ENCODE measurements at places on chromosomes 12 and 14.
A peak's percentile ranks its signal among the peaks of the same experiment; 100 is the strongest.

- DNase-seq = no peak
These were observed 98.0 kb downstream of the ZNF664 start for GRCh38 chr12:124071075-124071443.

DNA sequence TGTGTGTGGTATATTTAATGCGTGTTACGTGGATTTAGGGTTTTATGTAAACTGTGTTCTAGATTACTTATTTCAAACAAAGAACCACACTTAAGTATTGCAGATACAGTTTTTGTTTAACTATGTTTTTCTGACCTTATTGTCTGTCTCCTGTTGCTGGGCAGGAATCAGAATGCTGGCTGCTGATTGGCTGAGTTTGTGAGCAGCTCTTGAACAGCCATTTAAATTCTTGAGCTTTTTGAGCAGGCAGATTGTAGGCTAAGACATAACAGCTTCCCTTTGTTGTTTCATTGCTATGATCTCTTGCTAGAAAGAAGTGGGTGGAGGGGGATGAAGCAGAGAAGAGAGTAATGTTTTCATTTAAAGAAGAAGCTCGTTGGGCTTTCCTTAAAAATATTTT is 52.2 kb downstream of the ATF7IP start:
- peak; percentile 64 for DNase-seq

DNA sequence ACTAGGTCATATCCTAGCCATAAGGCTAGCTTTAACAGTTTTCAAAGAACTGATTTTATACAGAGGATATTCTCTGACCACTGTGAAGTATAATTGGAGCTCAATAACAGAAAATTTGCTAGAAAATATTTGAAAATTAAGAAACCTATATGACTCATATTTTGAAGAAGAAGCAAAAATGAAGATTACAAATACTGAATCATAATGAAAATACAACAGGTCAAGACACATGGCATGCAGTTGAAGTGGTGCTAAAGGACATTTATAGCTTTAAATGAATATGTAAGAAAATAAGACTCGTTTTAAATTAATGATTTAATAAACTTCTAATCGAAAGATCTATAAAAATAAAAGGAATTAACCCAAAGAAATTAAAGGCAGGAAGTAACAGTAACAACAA is 1234.6 kb downstream of the SLC16A7 start:
- DNase-seq = no peak

DNA sequence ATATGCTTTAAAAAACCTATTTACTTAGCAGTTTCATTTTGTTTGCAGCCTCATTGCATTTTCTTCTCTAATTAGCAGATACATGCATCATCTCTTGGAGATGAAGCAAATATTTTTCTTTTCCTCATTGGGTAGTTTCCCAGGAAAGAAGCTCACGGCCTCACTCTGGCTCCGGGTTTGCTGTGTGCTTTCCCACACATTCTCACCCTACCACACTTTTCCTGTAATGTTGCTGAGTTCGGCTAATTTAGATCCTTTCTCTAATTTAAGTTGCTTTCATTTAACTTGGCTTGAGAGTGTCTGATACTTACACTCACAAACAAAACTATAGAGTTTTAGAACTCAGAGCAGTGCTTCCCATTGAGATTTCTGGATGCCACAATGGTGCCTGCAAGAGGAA is 928.2 kb downstream of the NRXN3 start:
- no peak for DNase-seq

DNA sequence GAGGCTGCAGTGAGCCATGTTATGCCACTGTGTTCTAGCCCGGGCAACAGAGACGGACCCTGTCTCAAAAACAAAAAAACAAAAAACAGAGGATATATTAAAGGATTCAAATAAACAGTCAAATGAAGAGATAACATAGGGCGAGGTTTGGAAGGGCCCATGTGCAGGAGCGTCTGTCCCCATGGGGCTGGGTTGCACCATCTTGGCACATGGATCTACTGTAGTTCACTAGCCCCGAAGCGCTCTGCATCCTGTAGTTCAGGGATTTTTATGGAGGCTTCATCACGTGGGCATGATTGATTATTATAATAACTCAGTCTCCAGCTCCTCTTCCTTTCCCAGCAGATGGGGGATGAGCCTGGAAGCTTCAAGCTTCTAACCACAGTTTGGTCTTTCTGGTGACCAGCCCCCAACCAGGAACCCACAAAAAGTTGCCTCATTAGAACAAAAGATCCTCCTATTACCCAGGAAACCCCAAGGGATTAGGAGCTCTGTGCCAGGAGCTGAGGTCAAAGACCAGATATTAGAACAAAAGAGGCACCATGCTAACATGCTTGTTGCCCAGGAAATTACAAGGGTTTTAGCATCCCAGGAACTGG is 59.9 kb downstream of the HCAR2 start:
- no peak for DNase-seq

- DNase-seq = peak; percentile 43
These were observed 11.6 kb downstream of the EIF2B1 start for GRCh38 chr12:123621619-123622530.

DNA sequence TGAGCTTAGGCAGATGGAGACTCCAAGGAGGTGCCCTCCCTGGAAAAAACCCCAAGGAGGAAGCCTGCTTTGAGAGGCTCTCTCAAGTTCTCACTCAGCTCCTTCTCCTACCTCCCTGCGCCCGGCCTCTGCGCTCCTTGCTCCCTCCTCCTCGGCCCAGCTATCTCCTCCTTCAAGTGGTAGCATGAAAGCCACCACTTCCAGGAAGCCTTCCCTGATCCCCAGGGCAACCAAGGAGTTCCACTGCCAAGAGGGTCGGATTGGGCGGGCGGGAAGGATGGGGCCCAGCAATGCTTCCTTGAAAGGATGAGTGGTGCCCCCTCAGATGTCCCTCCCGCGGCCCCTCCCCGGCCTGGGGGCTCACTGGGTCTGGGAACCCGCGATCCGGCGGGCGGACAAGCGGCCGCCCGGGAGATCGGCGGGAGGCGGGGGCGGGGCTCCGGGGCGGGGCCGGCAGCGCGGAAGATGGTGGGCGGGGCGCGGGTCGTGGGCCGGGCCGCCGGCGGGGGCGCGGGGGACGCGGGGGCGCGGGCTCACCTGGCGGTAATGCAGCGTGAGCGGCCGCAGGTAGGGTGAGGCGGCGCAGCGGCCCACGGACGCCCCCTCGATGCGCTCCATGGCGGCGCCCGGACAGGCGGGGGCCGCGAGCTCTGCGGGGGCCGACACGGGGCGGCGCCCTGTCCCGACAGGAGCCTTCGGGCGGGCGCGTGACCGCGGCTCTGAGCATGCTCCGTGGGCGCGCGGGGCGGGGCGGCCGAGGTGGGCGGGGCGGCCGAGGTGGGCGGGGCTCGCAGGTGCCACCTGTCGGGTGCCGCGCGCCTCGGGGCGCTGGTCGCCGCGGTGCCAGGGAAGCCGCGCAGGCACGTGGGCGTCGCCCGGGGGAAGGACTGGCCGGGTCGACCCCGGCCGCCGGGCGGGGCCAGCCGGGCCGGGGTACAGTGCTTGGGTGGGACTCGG is at the start of gene NUDT14:
NUDT14 (minus strand) TSS at position 721 of the 957 bp plus-strand sequence; CDS start at position 618, 103 bp downstream.
- DNase-seq = peak; percentile 85

DNA sequence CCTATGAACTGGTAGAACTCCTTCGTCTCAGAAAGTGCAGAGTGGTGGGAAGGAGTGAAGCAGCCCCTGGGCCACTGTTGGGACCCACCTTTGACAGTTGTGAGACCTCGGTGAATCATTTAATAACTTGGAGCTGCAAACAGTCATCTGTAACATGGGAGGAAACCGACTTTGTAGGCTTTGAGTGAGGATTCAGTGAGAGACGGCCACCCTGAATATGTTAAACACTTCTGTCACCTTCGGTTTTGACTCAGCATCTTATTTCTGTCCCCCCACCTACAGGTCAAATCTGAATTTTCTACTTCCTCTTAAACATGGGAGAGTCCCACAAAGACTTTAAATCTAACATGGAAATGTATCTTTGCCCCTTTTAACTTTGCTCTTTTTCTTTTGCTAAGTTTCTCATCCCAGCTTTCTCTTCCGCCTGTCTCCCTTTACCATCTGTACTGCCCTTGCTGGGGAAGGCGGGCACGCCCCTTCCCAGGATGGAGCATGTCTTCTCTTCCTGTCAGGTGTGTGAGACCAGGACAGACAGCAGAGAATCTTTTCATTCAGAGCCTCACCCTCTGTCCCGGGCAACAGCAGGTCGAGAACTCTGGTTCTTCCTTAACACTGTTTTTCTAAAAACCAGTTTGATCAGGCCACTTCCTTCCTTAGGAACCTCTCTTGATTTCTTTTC is 37.1 kb downstream of the ZC3H14 start:
- DNase-seq = peak; percentile 87

DNA sequence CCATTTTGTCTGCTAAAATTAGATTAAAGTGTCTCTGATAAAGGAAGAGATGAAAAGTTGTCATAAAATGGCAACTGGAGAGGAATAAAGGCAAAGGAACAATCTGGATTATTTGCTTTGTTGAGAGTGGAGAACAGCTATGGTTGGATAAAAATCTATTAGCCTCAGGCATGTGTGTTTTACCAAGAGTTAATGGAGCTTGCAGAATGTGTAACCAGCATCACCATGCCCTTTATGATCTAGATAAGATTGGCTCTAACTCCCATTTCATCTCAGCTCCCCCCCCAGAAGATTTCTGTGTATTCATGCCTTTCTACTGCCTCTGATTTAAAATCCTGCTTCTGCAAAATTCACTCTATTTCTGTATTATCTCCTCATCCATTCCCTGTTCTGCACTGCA is 93.8 kb downstream of the GALC start:
- DNase-seq = no peak

- no peak for DNase-seq
These were observed 5.2 kb upstream of the SLC6A13 start for GRCh38 chr12:267581-268482.

- peak; percentile 23 for DNase-seq
These were observed 52.3 kb downstream of the SOCS2 start for GRCh38 chr12:93624595-93625294.
